ENCODE measurements at places on chromosomes 7 and 10. TPM values are rescaled to one million over a fixed set of nuclear protein-coding genes. Genes with fewer than 3 reads are reported as not detected.

- no peak for DNase-seq
These were observed 153.6 kb downstream of the C1GALT1 start for GRCh38 chr7:7335909-7336308.

ASIC3 gene
- 2.2 TPM for total RNA-seq

- DNase-seq = no peak
These were observed 238.1 kb upstream of the CSTF2T start for GRCh38 chr10:51937308-51938140.

PFKP gene
- total RNA-seq = 48.8 TPM

GRCh38 chr10:129755621-129756020, 208.5 kb downstream of the EBF3 start:
- DNase-seq = no peak

DNA sequence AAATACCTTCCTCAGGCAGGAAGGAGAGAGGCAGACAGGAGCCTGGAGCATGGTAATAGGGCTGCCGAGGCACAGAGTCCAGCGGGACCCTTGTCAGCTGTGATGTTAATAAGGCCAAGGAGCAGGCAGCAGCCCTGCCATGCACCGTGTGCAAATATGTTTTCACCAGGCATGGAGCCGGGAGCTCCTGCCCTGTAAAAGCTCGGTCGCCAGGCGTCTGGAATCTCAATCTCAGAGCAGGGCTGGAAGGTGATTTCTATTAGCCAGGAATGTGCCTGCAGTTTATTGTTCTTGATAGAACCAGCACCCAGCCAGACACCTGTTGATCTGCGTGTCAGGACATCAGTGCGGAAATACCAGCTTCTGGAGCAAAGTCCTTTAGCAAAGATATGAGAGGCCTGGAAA, 469.8 kb downstream of the GLRX3 start:
- no peak for DNase-seq

Measured in type B pancreatic cell (in vitro differentiated cells).